T-helper 17 cell (primary cell): ENCODE measurements at places on chromosomes 7 and 10.

- no peak for DNase-seq
These were observed 58.3 kb upstream of the GJD4 start for GRCh38 chr10:35546824-35547225.

- DNase-seq: no peak
These were observed 22.9 kb downstream of the ABRAXAS2 start for GRCh38 chr10:124824507-124824906.

- no peak for DNase-seq
These were observed 54.5 kb upstream of the PFKFB3 start for GRCh38 chr10:6148251-6148701.

DNA sequence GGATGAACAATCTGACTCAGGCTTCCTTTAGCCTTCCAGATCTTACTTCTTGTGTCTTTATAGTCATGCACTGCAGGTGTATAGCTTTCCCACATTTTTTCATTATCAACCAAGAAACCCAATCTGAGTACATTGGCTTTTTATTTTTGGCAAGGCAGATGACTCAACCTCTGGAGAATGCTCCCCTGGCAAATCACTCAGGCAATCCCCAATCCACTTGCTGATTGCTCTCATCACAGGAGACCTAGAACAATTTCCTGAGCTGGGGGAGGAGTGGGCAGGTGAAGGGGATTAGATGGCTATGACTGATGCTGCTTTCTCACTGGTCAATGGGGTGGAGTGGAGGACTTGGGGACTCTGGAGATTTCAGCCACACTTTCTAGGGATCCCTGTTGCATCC, 134.4 kb downstream of the SLC16A9 start:
- DNase-seq: no peak

DNA sequence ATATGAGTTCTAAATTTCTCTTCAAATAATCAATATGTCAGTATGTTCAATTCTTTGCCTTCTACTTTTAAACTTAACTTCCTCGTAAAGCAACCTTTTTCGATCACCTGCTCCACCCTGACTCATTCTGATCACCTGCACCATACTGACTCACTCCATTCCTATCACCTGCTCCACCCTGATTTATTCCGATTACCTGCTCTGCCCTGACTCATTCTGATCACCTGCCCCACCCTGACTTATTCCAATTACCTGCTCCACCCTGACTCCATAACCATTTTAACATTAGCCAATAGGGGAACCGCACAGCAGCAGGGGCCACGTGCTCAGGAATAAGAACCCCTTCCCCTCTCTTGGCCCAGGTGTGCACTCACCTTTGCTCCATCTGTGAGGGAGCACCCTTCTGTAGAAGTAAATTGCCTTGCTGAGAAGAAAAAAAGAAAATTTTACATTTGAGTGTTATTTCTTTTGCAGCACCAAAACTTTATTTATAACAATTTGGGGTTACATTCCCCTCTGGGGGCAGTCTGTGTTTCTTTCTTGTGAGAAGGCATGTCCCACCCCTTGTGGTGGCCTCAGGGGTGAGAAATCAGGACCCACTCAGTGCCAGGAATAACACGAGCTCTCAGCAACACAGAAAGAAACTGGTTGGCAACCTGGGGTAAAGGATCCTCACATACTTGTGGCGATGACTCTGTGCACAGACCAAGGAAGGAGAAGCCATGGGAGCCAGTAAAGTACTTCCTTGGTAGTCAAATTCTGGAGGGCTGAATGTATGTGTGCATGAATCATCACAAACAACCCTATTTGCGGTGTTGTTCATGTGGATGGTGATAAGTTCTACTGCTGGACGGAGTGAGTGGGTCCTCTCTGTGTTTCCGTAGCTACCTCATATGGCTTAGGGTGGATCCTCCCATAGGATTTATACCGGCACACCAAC, 29.4 kb upstream of the PPP1R9A start:
- DNase-seq: no peak

- DNase-seq: no peak
These were observed 263.0 kb upstream of the ETV1 start for GRCh38 chr7:14252458-14252857.

DNA sequence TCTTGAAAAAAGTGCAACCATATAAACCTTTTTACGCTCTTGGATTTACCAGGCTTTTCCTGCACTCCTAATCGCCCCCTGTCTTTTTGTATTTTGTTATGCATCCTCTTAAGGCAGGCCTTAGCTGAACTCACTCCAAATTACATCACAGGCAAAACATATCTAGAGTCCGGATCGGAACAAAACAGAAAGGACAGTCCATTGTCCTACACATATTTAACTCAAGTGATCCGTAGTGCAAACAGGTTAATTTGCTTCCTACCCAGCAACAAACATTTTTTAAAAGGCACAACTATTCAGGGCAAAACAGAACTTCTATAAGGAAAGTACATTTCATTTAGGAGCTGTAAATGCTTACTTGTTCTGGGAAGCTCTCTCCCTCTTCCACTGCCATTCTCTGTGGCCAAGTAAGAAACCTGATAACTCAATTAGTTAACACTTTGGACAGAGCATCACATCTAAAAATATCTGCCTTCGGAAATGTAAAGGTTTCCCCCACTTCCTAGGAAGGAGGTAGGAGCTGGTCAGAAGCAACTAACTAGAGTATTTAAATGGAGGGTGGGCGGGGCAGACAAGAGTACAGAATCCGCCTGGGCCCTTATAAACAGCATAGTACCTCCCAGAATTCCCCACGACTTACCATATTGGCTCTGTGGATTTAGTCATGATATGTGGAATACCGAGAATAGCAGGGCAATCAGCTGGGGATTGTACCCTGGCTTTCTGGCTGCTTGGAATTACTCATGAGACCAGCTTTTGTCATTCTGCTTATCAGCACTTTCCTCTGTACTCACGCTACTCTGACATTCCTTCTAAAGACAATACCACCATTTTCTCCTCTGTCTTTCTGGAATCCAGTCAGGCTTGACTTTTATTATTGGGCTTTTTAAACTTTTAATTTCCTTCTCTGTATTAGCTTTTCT, 89.5 kb downstream of the ANK3 start:
- DNase-seq: no peak

GRCh38 chr7:37031571-37032257, 307.4 kb upstream of the AOAH start:
- DNase-seq: no peak

- DNase-seq: no peak
These were observed 45.7 kb downstream of the COL28A1 start for GRCh38 chr7:7490003-7490402.

GRCh38 chr10:20380401-20380800, 516.7 kb downstream of the NEBL start:
- no peak for DNase-seq

GRCh38 chr7:152177681-152178404, 152.4 kb downstream of the GALNT11 start:
- DNase-seq: no peak

- no peak for DNase-seq
These were observed 1186.0 kb downstream of the SORCS3 start for GRCh38 chr10:105827133-105827532.

GRCh38 chr10:72276013-72276387, 2.3 kb downstream of the DDIT4 start:
- DNase-seq: no peak

- DNase-seq: no peak
These were observed 852 bp upstream of the KLF6 start for GRCh38 chr10:3785851-3786271.
